ENCODE measurements at places on chromosomes 5 and 9.

- DNase-seq = no peak
Observed at GRCh38 chr5:50463047-50463446, 22.0 kb upstream of the EMB start.

DNA sequence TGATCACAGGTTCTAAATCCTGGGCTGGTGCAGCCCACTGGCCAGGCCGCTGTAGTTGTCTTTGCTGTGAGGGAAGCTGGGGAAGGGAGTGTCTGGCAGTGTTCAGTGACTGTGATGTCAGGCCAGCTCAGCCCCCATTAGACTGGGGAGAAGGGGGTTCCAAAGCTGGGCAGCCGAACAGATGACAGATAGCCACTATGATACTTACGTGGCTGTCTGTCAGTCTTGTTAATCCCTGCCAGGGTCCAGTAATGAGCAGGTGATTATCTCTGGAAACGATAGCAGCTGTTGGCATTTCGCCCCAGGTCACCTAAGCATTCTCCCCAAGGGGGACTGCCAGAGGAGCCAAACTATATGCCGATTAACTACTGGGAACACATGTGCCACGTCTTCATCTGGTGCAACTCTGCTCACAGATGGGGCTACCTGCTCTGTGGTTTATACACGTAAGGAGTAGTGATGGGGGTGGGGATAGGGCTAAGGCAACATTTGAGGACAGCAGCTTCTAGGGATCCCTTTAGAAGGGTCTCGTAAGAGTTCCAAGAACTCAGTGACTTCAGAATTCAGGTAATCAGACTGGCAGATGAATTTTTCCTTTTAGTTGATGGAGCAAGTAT lies 396.3 kb downstream of the KDM4C start:
- DNase-seq = no peak

DNA sequence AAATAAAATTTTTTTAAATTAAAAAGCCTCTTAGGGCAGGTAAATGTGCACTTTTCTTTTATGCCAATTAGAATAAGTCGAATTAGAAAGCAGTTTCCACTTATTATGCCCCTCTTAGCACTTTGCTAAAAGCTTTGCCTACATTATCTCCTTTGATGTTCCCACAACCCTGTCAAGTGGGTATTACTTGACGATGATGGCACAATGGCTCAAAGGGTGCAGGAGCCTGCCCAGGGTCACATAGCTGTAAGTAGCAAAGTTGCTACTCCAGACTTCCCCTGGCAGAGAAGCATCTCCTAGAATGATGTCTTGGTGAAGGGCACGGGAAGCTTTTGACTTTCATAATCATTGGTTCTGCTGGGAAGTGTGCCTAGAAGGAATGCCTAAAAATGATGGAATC lies 18.4 kb upstream of the IQGAP2 start:
- DNase-seq = no peak

- no peak for DNase-seq
Observed at GRCh38 chr5:167389537-167389936, 901.9 kb upstream of the WWC1 start.
